Progenitor cell of endocrine pancreas (in vitro differentiated cells): ENCODE measurements at places on chromosomes 6 and 20. TPM values are rescaled to one million over a fixed set of nuclear protein-coding genes. Genes with fewer than 3 reads are reported as not detected.

Gene FAM209B
- not detected in 2 replicates for total RNA-seq

Gene BHLHE23
- total RNA-seq = not detected in 2 replicates

- no peaks in the 10 kb centered on the region for H3K36me3 ChIP-seq
- no peaks in the 10 kb centered on the region for H3K27me3 ChIP-seq
Measured at GRCh38 chr20:53276143-53276542, 304.0 kb downstream of the TSHZ2 start.

- DNase-seq = no peak
- H3K36me3 ChIP-seq = no peaks in the 10 kb centered on the region
- peaks cover 8% of the 10 kb centered on the region for H3K27me3 ChIP-seq
- no peak overlapping the region for H3K4me3 ChIP-seq
Measured at GRCh38 chr6:112665114-112665513, 318.0 kb downstream of the RFPL4B start.

DNA sequence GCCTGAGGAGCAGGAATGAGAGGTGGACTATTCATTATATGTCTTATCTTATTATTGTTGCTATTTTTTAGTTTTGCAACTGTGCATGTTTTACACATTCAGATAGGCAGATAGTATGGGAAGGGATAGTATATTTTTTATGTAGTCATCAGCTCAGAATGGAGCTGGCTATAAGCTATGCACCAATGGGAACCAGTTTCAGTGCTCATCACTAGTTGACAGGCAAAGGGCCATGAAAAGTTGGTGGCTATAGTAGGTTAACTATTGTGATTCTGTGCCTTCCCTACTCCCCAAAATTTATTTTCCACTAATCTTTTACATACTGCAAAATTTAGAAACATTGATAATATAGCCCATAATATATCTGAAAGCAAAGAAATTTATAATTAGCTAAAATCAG lies 5.3 kb upstream of the UBD start:
- H3K4me1 ChIP-seq = peaks cover 3% of the 10 kb centered on the region
- no peak overlapping the region for H3K27ac ChIP-seq
- H3K36me3 ChIP-seq = no peaks in the 10 kb centered on the region

Gene PDSS2
- 12.5 and 12.8 TPM in 2 replicates for total RNA-seq

Gene GMPR
- 0.50 and 1.3 TPM in 2 replicates for total RNA-seq

- DNase-seq = no peak
- peaks cover 23% of the 10 kb centered on the region for H3K4me1 ChIP-seq
- H3K27me3 ChIP-seq = no peaks in the 10 kb centered on the region
- H3K36me3 ChIP-seq = no peaks in the 10 kb centered on the region
Measured at GRCh38 chr20:22394583-22394982, 189.8 kb downstream of the FOXA2 start.

Gene NUDT3
- 20.6 and 23.4 TPM in 2 replicates for total RNA-seq

DNA sequence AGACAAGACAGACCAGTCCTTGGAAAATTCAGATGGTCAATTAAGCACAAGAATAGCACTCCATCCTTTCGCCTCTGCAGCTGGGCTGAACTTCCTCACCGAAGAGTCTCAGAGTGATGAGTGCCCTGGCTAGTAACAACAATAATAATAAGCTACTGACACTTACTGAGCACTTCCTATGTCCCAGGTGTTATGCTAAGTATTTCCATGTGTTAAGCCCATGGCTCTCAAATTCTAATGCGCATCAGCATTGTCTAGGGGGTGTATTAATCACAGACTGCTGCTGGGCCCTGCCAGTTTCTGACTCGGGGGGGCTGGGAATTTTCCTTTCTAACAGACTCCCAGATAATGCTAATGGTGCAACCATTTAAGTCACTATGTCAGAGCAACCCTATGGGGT lies 118.2 kb upstream of the LRFN2 start:
- no peak overlapping the region for H3K4me3 ChIP-seq
- no peak overlapping the region for H3K27ac ChIP-seq
- H3K36me3 ChIP-seq = no peaks in the 10 kb centered on the region
- peaks cover 6% of the 10 kb centered on the region for H3K4me1 ChIP-seq
- no peak for DNase-seq
- H3K27me3 ChIP-seq = peaks cover 18% of the 10 kb centered on the region
